ENCODE measurements at places on chromosomes 1 and 21. TPM values are rescaled to one million over a fixed set of nuclear protein-coding genes. Genes with fewer than 3 reads are reported as not detected.
A peak's percentile ranks its signal among the peaks of the same experiment; 100 is the strongest.

The ST3GAL3 gene
- 14.2 TPM for total RNA-seq

The BARHL2 gene
- total RNA-seq = not detected

The UBIAD1 gene
- total RNA-seq = 19.9 TPM

DNA sequence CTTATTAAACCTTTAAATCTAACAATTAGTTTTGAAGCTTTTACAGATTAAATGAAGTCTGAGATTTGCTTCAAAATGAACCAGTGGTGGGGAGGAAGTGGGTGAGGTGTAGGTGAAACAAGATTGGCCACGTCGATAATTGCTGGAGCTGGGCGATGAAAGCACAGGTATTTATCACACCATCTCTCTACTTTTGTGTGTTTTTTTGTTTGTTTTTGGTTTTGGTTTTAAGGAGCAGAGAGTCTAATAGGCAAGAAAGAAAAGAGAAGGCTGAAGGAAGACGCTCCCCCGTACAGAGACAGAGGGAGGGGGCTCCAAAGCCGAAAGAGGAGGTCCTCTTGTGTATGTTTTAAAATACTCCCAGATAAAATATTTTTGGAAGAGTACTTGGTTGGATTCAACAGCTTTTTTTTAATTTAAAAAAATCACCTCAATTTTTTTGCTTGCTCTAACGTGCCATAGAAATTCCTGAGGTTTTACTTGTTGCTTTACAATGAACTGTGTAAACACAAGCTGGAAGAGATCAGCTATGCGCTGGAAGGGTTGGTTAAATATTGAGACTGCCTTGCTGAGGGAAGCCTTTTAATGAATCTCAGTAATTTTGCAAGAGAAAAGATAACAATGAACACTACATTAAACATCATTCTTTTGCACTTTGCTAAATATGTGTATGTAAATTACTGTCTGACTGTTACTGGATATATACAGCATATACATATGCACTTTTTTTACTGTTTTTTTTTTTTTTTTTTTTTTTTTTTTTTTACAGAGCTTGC is 6.7 kb upstream of the LGALS8 start:
- peaks cover 47% of the 10 kb centered on the region for H3K4me1 ChIP-seq
- H3K4me3 ChIP-seq = peak overlapping the region; percentile 70
- H3K36me3 ChIP-seq = peaks cover 12% of the 10 kb centered on the region
- H3K27ac ChIP-seq = peak overlapping the region; percentile 86

The OR2L3 gene
- total RNA-seq = not detected

The BSND gene
- total RNA-seq = 0.08 TPM

The ABCA4 gene
- total RNA-seq = not detected

The LRRC38 gene
- total RNA-seq = not detected

DNA sequence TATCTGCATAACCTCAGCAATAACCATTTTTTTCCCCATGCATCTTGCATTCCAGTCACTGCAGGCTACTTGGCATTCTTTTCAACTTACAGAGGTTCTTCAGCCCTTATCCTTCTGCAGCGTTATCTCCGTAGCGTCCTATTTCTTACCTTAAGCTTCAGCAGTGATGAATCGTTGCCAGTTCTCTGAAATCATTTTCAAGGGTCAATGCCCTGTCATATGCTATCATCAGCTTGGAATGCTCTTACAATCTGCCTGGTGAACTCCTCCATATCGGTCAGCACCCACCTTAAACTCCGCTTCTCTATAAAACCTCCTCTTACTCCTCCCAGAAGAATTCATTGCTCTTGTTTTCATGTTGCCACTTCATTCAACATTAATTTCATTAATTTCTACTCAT is 105.1 kb upstream of the DPH5 start:
- peaks cover 2% of the 10 kb centered on the region for H3K36me3 ChIP-seq
- no peak for DNase-seq
- H3K27me3 ChIP-seq = no peaks in the 10 kb centered on the region

DNA sequence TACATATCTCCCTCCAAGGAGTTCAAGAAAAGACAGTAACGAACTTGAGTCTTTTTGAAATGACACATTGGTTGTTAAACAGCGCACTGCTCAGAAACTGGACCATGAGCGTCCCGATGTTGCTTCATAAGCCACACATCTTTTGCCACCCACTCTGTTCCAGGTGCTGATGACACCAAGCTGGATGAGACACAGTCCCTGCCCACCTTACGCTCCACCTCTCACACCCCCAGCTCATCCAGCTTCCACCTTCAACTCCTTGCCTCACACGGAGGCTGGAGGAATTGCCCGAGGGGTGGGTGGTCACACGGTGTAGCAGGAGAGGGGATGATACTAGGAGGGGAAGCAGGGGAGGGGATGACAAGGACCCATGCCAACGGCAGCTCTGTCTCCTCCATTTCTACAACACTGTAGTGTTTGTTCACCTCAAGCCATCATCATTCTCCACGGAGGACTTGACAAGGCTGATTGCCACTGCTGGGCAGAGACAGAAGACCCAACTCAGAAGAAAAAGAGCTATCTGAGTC is 148.5 kb upstream of the TNR start:
- H3K27me3 ChIP-seq = no peaks in the 10 kb centered on the region
- no peak overlapping the region for H3K27ac ChIP-seq
- no peaks in the 10 kb centered on the region for H3K4me1 ChIP-seq
- H3K4me3 ChIP-seq = no peak overlapping the region

DNA sequence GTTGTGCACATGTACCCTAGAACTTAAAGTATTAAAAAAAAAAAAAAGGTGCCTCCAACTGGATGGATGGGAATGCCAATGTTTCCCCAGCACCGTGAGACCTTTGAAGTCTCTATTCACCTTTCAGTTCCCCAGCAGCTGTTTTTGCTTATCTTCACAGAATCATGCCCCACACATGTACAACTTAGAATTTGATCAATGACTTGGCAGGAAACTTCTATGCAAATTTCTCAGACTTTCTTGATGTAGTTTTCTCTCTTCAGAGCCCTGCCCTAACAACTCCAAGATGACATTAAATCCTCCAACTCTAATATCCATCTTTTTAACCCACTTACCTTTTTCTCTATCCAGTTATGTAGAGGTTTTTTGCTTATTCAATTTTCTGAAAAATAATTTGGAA is 144.3 kb downstream of the PLPPR5 start:
- H3K27me3 ChIP-seq = no peaks in the 10 kb centered on the region
- H3K36me3 ChIP-seq = no peaks in the 10 kb centered on the region
- DNase-seq = no peak
- no peak overlapping the region for H3K4me3 ChIP-seq

The BCAN gene
- not detected for total RNA-seq

The SV2A gene
- total RNA-seq = 14.4 TPM
